ENCODE measurements at places on chromosomes 1 and 21.

GRCh38 chr1:84919461-84919970 is 26.5 kb upstream of the LPAR3 start:
- no peak for DNase-seq

DNA sequence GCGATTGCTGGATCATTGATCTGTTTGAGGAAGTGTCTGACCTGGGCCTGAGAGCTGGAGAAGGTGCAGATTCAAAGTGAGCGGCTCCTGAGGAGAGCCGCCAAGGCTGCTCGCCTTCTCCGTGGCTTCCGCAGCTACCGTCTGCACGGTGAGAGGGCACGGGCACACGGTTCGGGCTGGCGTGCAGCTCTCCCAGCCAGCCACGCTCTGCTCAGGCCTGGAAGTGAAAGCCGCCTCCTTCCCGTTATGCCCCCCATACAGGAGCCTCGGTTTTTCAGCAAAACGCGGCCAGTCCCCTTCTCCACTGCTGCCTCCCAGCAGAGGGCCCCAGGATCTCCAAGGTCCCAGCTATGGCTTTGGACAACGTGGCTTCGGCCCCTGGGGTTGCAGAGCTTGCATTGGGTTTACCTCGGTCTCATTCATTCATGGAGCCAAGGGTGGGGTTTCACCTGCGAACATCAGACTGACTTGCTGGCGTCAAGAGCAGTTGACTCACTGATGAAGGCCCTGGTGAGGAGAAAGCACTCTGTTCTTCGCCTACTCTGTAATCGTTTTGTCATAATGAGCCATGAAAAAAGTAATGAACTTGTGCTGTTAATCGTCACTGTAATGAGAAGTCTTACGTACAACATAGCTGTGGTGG is 24.4 kb upstream of the PDXK start:
- no peak for DNase-seq

DNA sequence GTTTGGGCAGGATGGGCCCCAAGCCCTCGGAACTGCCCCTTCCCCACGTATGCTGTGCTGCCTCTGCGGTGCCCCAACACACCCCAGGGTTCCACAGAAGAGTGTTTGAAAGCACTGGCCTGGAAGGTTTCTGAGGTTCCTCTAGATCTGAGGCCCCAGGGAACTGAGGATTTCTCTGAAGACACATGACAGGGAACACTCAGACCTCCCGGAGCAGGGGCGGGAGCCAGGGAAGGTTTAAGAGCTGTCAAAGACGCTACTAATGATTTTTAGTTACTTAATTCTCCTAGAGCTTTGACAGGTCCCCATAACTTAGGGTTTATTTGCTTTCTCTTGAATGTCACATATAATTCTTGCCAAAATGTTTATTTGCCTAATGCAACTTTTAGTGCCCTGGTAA is 212.3 kb upstream of the GRIK3 start:
- DNase-seq: no peak

DNA sequence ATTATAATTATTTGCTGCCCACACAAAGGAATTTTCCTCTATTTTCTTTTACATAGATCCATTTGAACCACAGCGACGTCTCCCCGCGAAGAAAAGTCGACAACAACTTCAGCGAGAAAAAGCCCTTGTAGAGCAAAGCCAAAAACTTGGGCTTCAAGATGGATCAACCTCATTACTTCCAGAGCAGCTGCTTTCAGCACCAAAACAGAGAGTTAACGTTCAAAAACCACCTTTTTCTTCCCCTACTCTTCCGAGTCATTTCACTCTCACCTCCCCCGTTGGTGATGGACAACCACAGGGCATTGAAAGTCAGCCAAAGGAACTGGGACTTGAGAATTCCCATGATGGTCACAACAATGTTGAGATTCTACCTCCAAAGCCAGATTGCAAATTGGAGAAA is 7.2 kb downstream of the GORAB start:
- no peak for DNase-seq

GRCh38 chr1:77678660-77679610 is 3.5 kb downstream of the ZZZ3 start:
- no peak for DNase-seq

GRCh38 chr21:15009837-15010363 is 54.9 kb downstream of the NRIP1 start:
- DNase-seq: no peak

DNA sequence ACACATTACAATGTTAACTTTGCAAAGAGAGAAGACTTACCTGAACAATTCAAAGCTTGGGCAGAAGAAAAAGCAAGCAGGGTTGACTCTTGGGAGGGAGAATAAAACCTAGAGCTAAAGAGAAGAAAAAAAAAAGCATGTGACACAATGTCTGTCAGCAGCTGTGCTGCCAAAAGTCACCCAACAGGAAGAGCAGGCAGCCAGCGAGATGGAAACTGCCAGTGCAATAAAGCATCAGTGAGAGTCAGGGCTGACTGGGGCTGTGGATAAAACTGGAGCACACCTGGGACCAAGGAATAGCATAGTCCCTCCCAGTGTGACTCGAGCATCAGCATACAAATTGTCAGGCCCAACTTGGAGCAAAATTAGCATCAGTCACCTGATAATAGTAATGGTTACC is 65.0 kb upstream of the SLC22A15 start:
- no peak for DNase-seq

Data from KG1 (cell line).